Kidney epithelial cell (primary cell): ENCODE measurements at places on chromosomes 6 and 20. TPM values are rescaled to one million over a fixed set of nuclear protein-coding genes. Genes with fewer than 3 reads are reported as not detected.

DNA sequence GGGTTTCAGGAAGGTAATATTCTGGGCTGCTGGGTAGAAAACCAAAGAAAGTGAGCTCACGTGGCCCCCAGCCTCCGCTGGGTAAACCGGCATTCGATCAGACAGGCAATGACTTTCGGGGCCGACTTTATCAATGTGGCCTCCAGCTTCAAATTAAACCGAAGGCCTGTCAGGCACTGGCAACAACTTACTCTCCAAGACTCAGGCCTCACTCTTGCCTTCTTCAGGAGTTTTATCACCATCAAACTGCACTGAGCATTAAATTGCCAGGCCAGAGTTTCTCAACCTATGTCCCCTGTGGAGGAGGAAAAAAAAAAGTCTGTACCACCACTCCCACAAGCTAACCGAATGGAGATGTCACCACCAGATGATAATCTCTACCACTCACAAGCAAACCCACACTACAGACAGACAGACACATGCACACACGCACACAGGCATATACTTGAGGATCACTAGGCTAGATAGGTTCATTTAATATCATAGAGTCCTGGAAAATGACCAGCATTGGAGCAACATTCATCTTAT is 1.1 kb upstream of the MBOAT1 start:
- no peak for DNase-seq

DNA sequence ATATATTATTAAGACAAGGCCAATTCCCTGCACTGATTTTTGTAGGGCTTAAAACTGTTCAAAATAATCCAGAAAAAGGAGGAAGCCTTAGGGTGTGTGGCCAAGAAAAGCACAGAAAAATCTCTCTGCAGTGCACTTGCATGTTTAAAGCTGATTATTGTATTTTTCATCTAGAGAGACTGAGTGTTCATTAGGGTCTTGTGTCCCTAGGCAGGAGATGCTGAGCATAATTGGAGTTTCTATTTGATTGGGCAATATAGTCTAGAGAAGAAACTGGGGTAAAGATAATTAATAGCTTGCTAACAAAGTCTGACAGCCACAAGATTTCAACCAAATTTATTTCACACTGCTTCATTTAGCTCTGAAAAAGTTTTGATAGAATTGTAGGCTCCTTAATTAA is 2.4 kb downstream of the FLRT3 start:
- no peak for DNase-seq

Gene FAM217A
- not detected in 2 replicates for total RNA-seq

Gene NUS1
- total RNA-seq = 23.8 and 33.8 TPM in 2 replicates

- DNase-seq = no peak
These were observed 59.6 kb upstream of the NFATC2 start for GRCh38 chr20:51602131-51602530.

GRCh38 chr20:33609504-33609903 is 52.6 kb upstream of the C20orf144 start:
- no peak for DNase-seq

Gene MYBL2
- 4.1 and 7.1 TPM in 2 replicates for total RNA-seq

DNA sequence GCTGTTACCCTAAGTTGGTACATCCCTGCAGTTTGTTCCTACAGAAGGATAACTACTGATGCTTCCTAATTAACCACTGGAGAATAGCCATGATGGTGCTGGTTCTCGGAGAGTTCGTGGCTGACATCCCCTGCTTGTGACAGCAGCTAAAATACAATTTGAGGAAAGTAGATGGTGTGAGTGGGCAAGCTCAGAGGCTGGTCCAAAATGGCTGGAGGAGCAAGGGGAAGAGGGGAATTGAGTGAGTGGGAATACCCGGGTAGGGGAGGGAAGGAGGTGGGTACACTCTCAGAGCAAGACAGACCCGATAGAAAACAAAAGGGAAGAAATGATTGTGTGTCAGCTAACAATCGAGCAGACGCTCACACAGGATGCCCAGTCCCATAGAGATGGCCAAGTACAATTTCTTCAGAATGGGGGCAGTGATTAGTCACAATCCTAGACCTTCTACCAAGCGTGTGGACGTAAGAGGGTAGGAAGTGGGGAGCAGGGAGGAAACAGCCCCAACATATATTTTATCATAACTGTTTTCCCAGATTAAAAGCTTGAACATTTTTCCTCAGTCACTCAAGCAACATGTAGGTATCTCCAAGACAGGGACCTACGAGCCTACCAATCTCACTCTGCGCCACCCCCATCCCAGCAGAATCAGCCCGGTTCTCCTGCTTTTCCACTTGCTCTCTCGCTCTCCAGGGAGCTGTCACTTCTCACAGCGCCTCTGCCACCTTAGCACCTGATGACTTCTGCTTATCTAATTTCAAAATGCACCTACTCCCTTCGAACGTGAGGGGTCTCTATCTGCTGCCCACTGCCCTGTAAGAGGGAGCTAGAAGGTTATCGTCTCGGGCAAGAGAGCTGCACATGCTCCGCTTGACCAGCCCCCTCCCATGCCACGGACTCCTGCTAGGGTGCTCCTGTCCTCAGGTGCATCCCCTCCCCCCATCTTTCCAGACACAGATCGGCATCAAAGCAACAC is 26.2 kb downstream of the RIPOR2 start:
- DNase-seq = no peak

DNA sequence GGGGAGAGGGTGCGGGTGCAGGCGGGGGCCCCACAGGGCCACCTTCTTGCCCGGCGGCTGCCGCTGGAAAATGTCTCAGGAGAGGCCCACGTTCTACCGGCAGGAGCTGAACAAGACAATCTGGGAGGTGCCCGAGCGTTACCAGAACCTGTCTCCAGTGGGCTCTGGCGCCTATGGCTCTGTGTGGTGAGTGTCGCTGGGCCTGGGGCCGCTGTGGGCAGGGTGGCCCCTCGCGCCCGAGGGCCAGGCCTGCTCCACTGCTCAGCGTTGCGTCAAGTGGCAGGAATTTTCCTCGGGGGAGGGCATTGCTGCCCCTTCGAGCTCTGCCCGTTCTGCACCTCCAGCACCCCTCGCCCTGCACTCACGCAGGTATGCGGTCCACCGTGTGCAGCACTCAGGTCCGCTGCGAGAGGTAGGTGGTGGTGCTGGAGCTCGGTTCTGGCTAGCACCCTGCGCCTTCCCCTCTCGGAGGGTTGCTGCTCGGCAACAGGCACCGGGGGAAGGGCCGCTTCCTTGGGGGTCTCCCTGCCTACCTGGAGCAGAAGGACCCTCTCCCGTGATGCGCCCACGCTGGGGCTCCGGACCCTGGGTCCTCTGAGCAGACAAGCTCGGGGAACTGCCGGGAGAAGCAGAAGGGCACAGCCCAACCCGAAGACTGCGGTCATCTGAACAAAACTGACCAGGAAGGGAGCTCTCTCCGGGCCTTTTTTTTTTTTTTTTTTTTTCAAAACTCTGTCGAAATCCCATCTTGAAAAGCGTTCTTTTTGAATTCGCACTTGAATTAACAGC is 674 bp downstream of the MAPK14 start:
- DNase-seq = no peak

DNA sequence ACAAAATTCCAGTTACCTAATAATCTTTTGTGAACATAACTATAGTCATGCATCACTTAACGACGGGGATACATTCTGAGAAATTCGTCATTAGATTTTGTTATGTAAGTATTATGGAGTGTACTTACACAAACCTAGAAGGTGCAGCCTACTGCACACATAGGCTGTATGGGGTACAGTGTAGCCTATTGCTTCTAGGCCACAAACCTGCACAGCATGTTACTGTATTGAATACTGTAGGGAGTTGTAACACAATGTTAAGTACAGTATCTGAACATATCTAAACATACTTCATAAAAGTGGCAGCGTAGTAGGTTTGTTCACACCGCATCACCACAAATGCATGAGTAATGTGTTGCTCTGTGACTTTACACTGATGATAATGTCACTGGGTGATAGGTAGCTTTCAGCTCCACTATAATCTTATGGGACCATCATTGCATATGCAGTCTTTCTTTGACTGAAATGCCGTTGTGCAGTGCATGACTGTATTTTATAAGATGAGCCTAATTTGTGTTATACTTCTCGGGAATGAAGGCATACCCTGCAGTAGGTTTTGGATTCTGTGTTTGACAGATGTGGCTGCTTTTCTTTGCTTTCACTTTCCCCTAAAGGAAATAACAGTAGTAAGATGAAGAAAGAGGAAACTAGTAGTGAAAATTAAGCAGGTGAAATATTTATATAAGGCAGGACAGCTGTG is 365.6 kb downstream of the FARS2 start:
- no peak for DNase-seq

DNA sequence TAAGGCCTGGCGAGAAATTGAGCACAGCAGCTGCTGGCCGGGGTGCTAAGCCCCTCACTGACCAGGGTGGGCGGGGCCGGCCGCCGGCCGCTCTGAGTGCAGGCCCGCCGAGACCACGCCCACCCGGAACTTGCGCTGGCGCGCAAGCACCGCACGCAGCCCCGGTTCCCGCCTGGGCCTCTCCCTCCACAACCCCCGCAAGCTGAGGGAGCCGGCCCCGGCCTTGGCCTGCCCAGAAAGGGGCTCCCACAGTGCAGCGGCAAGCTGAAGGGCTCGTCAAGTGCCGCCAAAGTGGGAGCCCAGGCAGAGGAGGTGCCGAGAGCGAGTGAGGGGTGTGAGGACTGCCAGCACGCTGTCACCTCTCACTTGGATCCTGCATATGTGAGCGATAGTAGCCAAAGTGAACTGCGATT is 251.2 kb downstream of the GJA1 start:
- DNase-seq = no peak

GRCh38 chr20:55964790-55965189 is 40.5 kb downstream of the CBLN4 start:
- no peak for DNase-seq
